ENCODE measurements at places on chromosomes 13 and 19.

- no peak for DNase-seq
Measured at GRCh38 chr19:2045501-2046045, 5.5 kb downstream of the MKNK2 start.

DNA sequence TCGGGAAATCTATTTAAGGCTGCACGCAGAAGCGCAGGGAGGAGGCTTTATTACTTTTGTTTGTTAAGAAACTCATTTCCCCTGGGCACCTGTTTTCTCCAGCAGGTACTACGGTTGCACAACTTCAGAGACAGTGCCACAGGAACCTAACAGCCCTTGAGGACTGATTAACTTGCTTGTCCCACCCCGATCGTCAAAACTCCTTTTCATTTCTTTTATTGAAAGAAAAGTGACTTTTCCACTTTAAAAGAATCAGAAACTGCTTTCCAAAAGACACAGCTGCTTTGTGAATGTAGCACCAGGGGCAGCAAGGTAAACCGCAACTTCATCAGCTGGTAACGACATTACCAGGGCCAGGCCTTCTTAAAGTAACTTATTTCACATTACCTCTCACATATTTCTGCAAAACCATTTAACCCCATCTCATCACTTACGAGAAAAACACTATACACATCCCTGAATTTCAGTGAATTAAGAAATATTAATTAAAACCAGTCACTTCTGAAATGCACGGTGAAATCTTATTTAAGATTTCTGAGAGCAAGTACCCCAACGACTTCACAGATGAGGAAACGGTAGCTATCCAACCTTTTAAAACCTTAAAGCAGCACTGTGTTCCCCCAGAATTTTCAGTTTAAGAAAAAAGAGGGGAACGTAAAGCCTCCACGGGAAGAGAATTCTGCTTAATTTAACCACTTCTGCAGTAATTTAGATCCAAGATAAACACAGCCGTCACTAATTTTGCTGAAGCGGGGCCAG, 1.4 kb downstream of the ANKRD10 start:
- DNase-seq: no peak

- no peak for DNase-seq
Measured at GRCh38 chr13:45714170-45714569, 12.1 kb downstream of the CBY2 start.

GRCh38 chr19:4660181-4660791, 9.9 kb downstream of the MYDGF start:
- peak; percentile 80 for DNase-seq

DNA sequence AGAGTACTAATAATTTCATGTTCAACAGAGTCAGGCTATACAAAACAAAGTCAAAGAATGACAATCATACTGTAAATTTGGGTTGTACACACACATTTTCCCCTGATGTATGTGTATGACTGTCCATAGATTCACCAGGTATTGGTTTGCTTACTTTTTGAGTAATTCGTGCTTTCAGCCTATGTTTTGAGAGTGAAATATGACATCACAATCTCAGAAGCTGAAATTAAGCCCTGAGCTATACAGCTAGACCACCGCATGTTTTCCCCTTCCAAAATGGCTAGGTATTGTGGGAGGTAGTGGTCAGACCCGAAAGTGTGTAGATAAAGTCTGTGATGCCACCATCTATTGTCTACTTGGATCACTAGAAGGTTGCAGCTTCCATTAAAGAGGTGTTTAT, 102.8 kb downstream of the KATNAL1 start:
- no peak for DNase-seq

DNA sequence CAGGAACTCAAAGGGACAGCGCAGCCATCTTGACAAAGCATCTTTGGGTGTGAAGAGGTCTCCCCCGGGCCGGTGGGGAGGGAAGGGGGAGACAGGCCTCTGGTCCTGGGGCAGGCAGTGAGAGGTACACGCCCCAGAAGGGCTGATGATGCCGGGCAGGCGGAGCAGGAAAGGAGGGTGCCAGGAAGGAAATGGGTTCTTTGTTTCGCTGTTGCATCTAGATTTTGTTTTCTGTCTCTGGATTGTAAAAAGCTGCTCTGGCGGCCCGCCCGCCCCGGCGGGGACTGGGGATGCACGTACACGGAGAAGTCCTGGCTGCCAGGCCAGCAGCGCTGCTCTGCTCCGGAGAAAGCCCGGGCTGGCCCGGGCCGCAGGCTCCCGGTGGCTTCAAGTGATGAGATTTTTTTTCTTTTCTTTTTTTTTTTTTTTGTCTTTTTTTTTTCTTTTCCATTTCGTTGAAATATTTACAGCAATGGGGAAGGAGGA, 13.2 kb upstream of the ASF1B start:
- peak; percentile 45 for DNase-seq

DNA sequence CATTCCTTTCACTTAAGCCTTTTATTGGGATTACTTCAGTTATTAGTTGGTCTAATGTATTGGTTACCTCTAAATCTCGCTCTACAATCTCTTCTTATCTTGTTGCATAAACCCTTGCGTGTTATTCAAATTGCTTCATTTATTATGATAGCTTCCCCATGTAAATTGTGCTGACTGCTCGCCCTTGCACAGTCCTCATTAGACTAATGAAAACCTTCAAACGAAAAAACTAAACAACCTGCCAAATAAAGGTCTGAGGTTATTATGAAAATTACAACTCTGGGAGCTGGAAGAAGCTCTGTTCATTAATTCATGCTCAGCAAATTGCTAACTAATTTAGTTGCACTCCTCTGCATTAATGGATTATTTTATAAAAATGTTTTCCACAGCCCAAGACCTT, 320.1 kb downstream of the DACH1 start:
- no peak for DNase-seq

- DNase-seq: peak; percentile 53
Measured at GRCh38 chr19:38952395-38953165, 21.8 kb downstream of the MRPS12 start.

GRCh38 chr13:37651891-37652290, 53.3 kb upstream of the POSTN start:
- no peak for DNase-seq

DNA sequence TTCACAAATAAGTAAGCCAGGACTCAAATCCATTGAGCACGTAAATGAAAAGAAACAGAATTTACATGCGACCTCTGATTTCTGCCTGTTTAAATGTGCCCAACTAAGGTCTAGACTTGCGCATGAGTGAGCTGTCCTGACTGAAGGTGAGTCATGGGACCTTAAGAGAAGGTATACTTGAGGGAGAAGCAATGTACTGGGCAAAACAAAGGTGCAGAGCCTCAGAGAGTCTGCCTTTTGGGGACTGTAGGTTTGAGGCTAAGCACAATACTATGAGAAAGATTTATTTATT, 45.8 kb downstream of the UFM1 start:
- no peak for DNase-seq

DNA sequence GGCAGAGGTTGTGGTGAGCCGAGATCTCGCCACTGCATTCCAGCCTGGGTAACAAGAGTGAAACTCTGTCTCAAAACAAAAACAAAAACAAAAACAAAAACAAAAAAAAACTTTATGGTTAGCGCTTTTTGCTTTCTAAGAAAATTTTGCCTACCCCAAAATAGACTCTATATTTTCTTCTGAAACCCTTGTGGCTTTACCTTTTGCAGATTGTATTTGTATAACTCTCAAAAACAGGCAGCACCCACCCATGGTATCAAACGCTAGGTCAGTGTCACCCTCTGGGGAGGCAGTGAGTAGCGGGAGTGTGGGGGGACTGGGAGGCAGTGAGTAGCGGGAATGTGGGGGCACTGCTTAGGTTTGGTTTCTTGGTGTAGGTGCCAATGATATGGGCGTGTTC, 7.5 kb upstream of the SLC39A3 start:
- DNase-seq: no peak

DNA sequence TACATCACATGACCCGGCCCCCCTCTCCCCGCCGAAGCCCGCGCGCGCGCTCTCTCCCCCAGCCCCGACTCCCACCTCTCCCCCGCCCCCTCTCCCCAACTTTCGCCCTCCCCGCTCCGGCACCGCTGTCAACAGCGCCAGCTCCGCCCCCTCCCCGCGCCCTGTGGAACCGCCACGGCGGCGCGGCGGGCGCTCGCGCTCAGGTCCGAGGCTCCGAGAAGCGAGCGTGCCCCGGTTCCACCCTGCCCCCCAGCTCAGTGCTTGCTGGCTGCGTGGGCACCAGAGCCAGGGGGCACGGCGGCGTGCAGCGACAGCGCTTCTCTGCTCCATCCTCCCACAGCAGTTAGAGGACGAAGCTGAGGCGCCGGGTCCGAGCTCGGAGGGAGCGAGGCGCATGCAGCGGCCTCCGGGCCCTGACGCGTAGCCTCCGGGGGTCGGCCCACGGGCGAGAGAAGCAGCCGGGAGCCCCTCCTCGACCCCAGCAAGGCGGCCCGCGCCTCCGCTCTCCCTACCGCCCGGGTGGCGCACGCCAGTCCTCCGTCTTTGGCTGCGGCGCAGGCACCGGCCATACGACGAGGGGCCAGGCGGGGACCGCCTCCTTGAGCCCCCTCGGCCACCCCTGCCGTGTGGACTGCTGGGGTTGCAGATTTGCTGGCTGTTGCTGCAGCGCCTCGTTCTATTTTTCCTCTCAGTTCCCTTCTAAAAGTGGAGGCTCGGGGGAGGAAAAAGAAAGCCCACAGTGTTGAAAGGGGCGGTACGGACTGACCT, 109.5 kb downstream of the KCNRG start:
- DNase-seq: peak; percentile 57

- DNase-seq: no peak
Measured at GRCh38 chr13:36001561-36001960, 129.6 kb downstream of the DCLK1 start.

GRCh38 chr19:40740747-40741146, 9.5 kb downstream of the ACTMAP start:
- DNase-seq: no peak

GRCh38 chr13:46211116-46211482, 629 bp upstream of the LRRC63 start:
- no peak for DNase-seq

GRCh38 chr19:17210296-17210695, 4.9 kb upstream of the USE1 start:
- DNase-seq: no peak

DNA sequence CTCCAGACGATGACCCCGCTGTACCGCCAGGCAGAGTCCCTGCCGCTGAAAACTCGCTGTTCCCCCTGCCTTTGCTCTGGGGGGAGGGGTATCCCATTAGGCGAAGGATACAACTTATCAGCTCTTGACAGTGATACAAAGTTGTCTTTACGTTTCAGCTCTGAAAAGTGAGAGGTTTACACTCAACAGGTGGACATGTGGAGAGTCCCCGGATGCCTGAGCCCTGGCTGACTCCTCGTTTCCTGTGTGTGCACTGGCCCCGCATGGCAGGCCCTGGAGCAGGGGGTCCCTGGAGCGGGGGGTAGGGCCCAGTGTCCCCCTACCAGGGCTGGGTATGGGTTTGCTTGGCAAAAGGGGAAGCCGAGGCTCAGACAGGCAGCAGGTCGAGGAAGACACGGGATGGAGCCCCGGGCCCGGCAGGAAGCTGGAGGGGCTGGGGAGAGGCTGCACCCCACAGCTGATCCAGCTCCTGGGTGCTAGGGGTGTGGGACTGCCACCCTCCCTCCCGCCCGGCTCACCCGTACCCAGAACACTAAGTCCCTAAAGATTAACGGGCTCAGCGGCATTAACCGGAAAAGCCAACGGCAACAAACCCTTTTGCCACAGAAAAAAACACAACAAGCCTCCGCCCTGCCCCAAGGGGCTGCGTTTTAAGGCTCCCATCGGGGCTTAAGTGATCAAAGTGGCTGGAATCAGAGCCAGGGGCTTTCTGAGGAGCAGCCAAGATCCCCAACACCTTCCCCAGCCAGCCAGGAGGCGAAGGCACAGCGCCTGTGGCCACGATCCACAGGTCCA, 5.6 kb downstream of the TCF3 start:
- DNase-seq: no peak

GRCh38 chr13:112601371-112601770, 13.4 kb upstream of the TUBGCP3 start:
- DNase-seq: no peak

DNA sequence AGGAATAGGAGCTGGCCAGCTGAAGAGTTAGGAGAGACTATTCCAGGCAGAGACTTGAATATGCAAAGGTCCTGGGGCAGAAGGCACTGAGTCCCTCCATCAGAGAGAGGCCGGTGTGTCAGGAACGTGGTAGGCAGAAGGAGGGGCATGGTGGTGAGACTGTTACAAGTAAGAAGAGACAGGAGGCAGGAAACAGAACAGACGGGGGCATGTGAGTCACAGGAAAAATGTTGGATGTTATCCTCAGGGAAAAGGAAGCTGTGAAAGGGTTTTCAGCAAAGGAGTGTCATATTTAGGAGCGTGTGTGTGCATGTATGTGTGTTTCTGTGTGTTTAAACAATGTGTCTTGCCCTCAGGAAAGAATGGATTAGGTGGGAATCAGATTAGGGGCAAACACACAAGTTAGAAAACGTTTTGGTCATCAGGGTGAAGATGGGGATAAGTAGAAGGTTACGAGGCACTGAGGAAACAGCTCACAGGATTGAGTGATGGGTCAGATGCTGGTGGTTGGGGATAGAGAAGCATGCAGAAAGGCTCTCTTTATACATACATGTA, 1.1 kb downstream of the EDDM13 start:
- DNase-seq: no peak

- DNase-seq: peak; percentile 85
Measured at GRCh38 chr13:43878892-43879754, at the start of gene CCDC122. Gene CCDC122 (minus strand): TSS chr13:43879740. CDS start chr13:43869376, 10,364 bp downstream.

DNA sequence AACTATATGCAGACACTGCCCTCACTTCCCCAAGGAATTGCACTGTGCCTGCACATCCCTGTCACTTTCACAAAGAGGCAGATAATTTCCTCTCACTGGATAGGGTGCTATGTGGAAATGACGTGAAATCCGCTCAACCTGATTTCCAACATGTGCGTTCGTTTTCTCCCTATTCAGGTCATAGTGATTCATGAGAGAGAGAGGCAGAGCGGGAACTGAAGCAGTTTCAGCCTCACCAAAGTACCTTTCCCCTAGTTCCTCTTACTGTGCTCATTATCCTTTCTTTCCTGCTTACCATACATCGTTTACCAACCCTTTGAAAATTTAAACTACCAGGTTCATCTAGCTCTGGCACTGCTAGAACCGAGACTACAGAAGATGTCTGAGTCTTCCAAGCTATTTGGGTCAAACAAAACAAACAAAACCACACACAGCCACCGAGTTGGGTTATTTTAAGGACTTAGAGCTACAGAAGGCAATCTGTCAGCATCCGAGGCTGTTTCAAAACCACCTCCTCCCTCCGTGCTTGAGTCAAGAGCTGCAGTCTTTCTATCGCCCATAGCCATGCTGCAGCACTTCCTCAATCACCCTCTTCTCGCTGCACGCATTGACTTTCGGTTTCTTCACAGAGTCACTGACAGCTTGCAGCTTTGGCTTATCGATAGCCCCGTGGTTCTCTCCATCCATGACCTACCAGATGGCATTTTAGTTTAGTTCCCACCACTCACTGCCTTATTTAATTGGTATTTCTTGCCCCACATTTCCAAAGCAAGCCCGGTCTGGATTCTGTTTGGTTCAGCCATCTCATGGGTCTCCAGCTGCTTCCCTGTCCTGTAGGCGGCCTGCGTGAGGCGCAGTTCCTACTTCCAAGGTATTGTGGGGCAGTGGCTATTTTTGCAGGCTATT, 1395.8 kb downstream of the EFNB2 start:
- no peak for DNase-seq

All from iPS-NIHi11 (cell line).